ENCODE measurements at places on chromosomes 11 and 22. TPM values are rescaled to one million over a fixed set of nuclear protein-coding genes. Genes with fewer than 3 reads are reported as not detected.

GRCh38 chr11:70745941-70746340 is 347.6 kb downstream of the CTTN start:
- no peak overlapping the region for H3K4me3 ChIP-seq
- no peaks in the 10 kb centered on the region for H3K4me1 ChIP-seq
- H3K36me3 ChIP-seq, result no peaks in the 10 kb centered on the region
- H3K27ac ChIP-seq, result no peak overlapping the region
- no peak for DNase-seq
- no peaks in the 10 kb centered on the region for H3K27me3 ChIP-seq

DNA sequence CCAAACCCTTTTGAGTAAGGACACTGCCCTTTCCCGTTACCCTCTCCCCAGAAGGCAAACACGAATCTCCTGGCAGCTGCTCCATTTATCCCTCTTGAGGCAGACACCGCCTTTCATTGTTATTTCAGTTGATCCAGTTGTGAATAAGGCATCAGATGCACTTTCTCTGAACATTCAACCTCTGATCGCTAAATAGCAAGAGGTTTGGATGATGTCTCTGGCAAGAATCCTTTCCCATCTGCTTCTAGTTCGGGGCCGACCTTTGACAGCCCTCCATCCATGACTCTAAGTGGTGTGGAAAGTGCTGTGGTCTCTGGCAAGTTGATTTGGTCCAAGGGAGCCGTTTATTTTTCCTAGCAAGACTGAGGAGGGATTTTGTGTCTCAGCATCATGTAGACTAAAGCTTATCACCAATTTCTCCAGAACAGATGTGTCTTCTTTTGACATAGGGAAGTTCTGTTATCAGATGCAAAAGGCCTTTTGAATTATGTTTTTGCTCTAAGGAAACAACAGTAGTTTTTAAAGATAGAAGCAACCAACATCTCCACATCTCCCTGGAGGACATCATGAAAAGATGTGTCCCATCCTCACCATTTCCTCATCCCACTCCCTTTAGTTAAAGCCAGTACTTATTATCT is 123.6 kb downstream of the CCDC34 start:
- H3K4me3 ChIP-seq, result no peak overlapping the region
- H3K36me3 ChIP-seq, result no peaks in the 10 kb centered on the region
- DNase-seq, result no peak
- no peaks in the 10 kb centered on the region for H3K27me3 ChIP-seq
- H3K27ac ChIP-seq, result no peak overlapping the region
- H3K4me1 ChIP-seq, result no peaks in the 10 kb centered on the region

DNA sequence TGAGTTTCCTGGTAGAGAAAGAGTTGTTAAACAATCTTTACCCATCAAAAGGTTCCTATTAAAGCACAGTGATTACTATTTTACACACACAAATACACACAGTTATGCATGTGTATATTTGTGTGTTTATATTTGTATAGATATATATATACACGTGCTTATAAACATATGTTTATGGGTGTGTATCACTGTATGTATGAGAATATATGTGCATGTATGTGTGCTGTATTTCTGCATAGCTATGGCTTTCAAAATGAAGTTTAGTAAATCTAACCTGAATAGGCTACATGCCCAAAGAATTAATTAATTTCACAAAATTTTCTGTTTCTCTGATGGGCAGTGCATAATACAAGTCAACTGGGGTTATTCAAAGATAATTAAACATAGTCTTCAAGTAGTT is 723.1 kb upstream of the KIRREL3 start:
- H3K4me3 ChIP-seq, result no peak overlapping the region
- DNase-seq, result no peak
- no peak overlapping the region for H3K27ac ChIP-seq

GRCh38 chr11:126181939-126182730 is 29.3 kb downstream of the RPUSD4 start:
- no peaks in the 10 kb centered on the region for H3K36me3 ChIP-seq
- H3K27ac ChIP-seq, result no peak overlapping the region
- no peak overlapping the region for H3K4me3 ChIP-seq
- no peaks in the 10 kb centered on the region for H3K27me3 ChIP-seq

DNA sequence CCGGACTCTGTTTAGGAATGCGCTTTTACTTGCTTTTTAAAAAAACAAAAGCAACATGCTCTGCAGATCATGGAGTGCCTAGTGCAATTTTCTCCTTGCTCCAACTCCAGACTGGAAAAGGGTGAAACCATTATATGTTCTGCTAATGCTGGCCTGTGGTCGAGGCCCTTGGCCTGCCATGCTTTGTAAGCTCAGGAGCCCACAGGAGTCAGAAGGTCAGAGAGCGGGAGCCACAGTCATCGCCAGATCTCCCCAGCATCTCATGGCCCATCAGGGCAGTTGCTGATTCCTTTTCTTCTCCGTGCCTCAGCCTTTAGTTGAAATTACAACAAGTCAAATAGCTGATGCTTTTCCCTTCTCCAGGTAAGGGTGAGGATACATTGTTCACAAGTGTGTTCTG is 80.3 kb downstream of the DDIAS start:
- H3K36me3 ChIP-seq, result peaks cover 5% of the 10 kb centered on the region
- no peaks in the 10 kb centered on the region for H3K27me3 ChIP-seq
- no peak overlapping the region for H3K27ac ChIP-seq
- peaks cover 14% of the 10 kb centered on the region for H3K4me1 ChIP-seq

GRCh38 chr22:45468872-45469271 is 33.8 kb upstream of the FBLN1 start:
- H3K4me1 ChIP-seq, result peaks cover 50% of the 10 kb centered on the region
- H3K27me3 ChIP-seq, result no peaks in the 10 kb centered on the region
- no peaks in the 10 kb centered on the region for H3K36me3 ChIP-seq
- no peak for DNase-seq
- H3K27ac ChIP-seq, result peak overlapping the region; percentile 77

DNA sequence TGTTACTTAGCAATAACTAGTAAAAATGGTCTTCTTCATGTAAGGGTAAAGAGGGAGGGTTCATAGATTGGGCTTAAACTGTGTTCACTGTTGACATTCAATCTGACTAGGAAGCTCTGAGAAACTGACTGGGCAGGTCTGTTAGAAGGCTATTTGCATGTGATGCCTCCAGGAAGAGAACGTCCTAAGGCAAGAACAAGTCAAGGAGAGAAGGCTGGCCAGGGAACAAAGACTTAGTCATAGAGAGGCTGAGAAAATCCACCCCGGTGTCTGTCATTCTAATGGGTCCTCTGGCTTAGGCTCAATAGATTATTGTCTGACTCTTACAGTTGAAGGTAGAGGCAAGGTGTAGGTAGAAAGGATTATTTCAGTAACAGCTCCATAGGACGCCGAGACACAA is 50.3 kb upstream of the CD44 start:
- DNase-seq, result no peak
- H3K27ac ChIP-seq, result peak overlapping the region; percentile 56
- no peaks in the 10 kb centered on the region for H3K36me3 ChIP-seq

- H3K27me3 ChIP-seq, result no peaks in the 10 kb centered on the region
- H3K4me1 ChIP-seq, result no peaks in the 10 kb centered on the region
- H3K4me3 ChIP-seq, result no peak overlapping the region
- DNase-seq, result no peak
- no peak overlapping the region for H3K27ac ChIP-seq
- H3K36me3 ChIP-seq, result no peaks in the 10 kb centered on the region
Measured at GRCh38 chr22:19706661-19707151, 7.6 kb upstream of the SEPTIN5 start.

GRCh38 chr11:13016415-13016814 is 7.3 kb downstream of the RASSF10 start:
- H3K27ac ChIP-seq, result no peak overlapping the region
- no peaks in the 10 kb centered on the region for H3K4me1 ChIP-seq
- no peak for DNase-seq
- no peaks in the 10 kb centered on the region for H3K36me3 ChIP-seq

- H3K27ac ChIP-seq, result peak overlapping the region; percentile 3
- no peak for DNase-seq
- H3K4me3 ChIP-seq, result no peak overlapping the region
- H3K36me3 ChIP-seq, result peaks cover 25% of the 10 kb centered on the region
- H3K27me3 ChIP-seq, result no peaks in the 10 kb centered on the region
Measured at GRCh38 chr11:35192347-35192746, 53.4 kb downstream of the CD44 start.

DNA sequence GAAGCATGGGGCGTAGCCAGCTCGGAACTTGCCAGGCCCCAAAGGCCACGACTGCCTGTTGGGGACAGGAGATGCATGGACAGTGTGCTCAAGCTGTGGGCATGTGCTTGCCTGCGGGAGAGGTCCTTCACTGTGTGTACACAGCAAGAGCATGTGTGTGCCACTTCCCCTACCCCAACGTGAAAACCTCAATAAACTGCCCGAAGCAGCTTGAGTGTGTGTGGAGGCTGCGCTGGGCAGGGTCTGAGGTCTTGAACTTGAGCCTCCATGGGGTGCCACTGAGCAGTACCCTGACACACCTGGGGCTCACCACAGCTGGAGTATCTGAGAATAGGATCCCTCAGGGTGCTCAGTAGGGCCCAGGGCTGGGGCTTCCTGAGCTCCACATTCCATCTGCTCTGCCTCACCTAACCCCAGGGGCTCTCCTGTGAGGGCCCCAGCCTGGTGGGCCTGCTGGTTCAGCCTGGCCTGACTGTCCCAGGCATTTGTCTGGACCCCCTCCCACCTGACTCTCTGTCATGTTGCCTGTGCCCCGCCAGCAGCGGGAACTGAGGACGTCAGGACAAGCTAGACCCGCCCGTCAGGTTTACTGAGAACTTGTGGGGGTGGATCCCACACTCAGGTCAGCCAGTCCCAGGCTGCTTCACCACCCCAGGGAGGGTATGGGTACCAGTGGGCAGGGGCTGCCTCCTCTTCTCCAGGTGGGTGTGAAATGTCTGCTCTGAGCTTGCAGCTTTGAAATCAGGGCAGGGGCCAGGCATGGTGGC is 3.2 kb downstream of the RASSF7 start:
- no peaks in the 10 kb centered on the region for H3K27me3 ChIP-seq
- no peak for DNase-seq
- H3K36me3 ChIP-seq, result no peaks in the 10 kb centered on the region
- H3K4me1 ChIP-seq, result peaks cover 26% of the 10 kb centered on the region
- no peak overlapping the region for H3K4me3 ChIP-seq
- H3K27ac ChIP-seq, result no peak overlapping the region

- DNase-seq, result no peak
- H3K27ac ChIP-seq, result no peak overlapping the region
- no peak overlapping the region for H3K4me3 ChIP-seq
- H3K27me3 ChIP-seq, result no peaks in the 10 kb centered on the region
Measured at GRCh38 chr11:68133761-68134160, 12.6 kb upstream of the CHKA start.

- H3K36me3 ChIP-seq, result no peaks in the 10 kb centered on the region
- no peak for DNase-seq
- H3K4me3 ChIP-seq, result no peak overlapping the region
- H3K27me3 ChIP-seq, result no peaks in the 10 kb centered on the region
- no peak overlapping the region for H3K27ac ChIP-seq
Measured at GRCh38 chr11:1776331-1776851, 12.7 kb upstream of the CTSD start.

- H3K27ac ChIP-seq, result peak within 1 kb of the TSS; percentile 97
- no peaks in the 10 kb centered on the region for H3K27me3 ChIP-seq
- peaks cover 37% of the 10 kb centered on the region for H3K4me1 ChIP-seq
- peaks cover 16% of the 10 kb centered on the region for H3K36me3 ChIP-seq
- peak within 1 kb of the TSS; percentile 93 for H3K4me3 ChIP-seq
Measured at GRCh38 chr11:65575568-65576231, at the start of gene EHBP1L1. TSS of gene EHBP1L1 (plus strand) at chr11:65576053. CDS start at chr11:65576303, 250 bp downstream.

GRCh38 chr22:29637181-29637580 is 33.7 kb downstream of the NF2 start:
- H3K27ac ChIP-seq, result no peak overlapping the region
- peaks cover 3% of the 10 kb centered on the region for H3K36me3 ChIP-seq
- H3K4me3 ChIP-seq, result no peak overlapping the region

- no peak for DNase-seq
- no peaks in the 10 kb centered on the region for H3K4me1 ChIP-seq
- H3K4me3 ChIP-seq, result no peak overlapping the region
- H3K27ac ChIP-seq, result no peak overlapping the region
- no peaks in the 10 kb centered on the region for H3K27me3 ChIP-seq
- no peaks in the 10 kb centered on the region for H3K36me3 ChIP-seq
Measured at GRCh38 chr22:50047346-50047745, 10.8 kb downstream of the TTLL8 start.

DNA sequence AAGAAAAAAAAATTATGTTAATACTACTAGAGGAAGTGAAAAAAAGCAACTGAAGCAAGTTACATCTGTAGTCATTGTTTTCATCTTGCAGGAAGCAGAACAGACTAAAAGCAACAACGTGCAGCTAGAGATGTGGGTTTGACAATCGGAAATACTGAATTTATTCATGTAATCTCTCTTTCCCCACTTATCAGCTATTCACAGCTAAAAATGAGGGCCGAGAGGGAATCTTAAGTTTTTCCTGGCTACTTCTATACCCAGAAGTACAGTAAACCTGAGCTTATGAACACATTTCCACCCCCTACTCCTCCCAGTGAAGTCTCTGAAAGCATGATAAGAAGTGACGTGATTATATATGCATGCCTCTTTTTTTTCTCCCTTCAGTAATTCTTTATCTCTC is 116.5 kb downstream of the SPON1 start:
- no peak overlapping the region for H3K27ac ChIP-seq
- H3K4me3 ChIP-seq, result no peak overlapping the region
- no peak for DNase-seq
- H3K27me3 ChIP-seq, result no peaks in the 10 kb centered on the region
- no peaks in the 10 kb centered on the region for H3K36me3 ChIP-seq

GRCh38 chr11:62574363-62575071 is 826 bp upstream of the EEF1G start:
- H3K4me1 ChIP-seq, result peaks cover 46% of the 10 kb centered on the region
- H3K27me3 ChIP-seq, result no peaks in the 10 kb centered on the region
- H3K36me3 ChIP-seq, result peaks cover 36% of the 10 kb centered on the region
- peak overlapping the region; percentile 94 for H3K4me3 ChIP-seq
- DNase-seq, result no peak

DNA sequence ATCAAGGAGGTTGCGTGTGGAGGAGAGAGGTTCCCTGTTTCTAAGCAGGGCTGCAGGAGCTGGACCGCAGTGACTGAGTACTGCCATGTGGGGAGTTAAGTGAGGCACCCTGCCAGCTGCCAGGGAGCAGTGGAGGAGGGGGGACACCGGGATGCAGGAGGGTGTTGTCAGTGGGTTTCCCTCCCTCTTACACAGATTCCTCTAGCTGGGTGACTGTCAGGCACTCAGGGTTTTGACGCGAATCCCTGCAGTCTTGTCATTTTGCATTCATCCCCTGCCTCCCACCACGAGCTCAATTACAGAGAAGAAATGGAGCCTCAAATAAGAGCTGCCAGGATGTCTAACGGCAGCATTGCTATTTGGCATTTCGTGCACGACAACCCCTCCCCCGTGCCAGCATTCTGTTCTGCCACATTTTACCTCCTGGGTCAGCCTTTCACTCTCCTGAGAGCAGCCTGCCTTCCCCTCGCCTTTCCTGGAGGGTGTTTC is 119.8 kb upstream of the SORL1-AS1 start:
- no peaks in the 10 kb centered on the region for H3K27me3 ChIP-seq
- no peak for DNase-seq
- no peak overlapping the region for H3K27ac ChIP-seq
- H3K4me3 ChIP-seq, result no peak overlapping the region
- no peaks in the 10 kb centered on the region for H3K4me1 ChIP-seq

- no peak overlapping the region for H3K4me3 ChIP-seq
- no peaks in the 10 kb centered on the region for H3K27me3 ChIP-seq
Measured at GRCh38 chr11:45580399-45580798, 85.0 kb downstream of the CHST1 start.

GALNT18 gene
- total RNA-seq, result 28.2 TPM

SLC6A5 gene
- not detected for total RNA-seq

LRP5 gene
- 67.2 TPM for total RNA-seq

MRPL23 gene
- 136 TPM for total RNA-seq

OR5A1 gene
- total RNA-seq, result not detected

SNX32 gene
- not detected for total RNA-seq

MACROD1 gene
- 17.6 TPM for total RNA-seq

SVIP gene
- total RNA-seq, result 14.0 TPM

MYBPC3 gene
- not detected for total RNA-seq

FGF3 gene
- total RNA-seq, result not detected

CECR2 gene
- total RNA-seq, result 0.28 TPM

PGA3 gene
- total RNA-seq, result 4.3 TPM

TSSK2 gene
- total RNA-seq, result not detected
